ENCODE measurements at places on chromosomes 16 and 17. TPM values are rescaled to one million over a fixed set of nuclear protein-coding genes. Genes with fewer than 3 reads are reported as not detected.

GRCh38 chr16:66928702-66929388 lies 3.5 kb upstream of the RRAD start:
- no peak for DNase-seq
- peaks cover 42% of the 10 kb centered on the region for H3K4me1 ChIP-seq
- H3K4me3 ChIP-seq = no peak overlapping the region
- no peaks in the 10 kb centered on the region for H3K27me3 ChIP-seq

HIC1 gene
- 131 TPM for total RNA-seq

- no peaks in the 10 kb centered on the region for H3K4me1 ChIP-seq
- H3K4me3 ChIP-seq = no peak overlapping the region
- DNase-seq = no peak
- H3K27me3 ChIP-seq = no peaks in the 10 kb centered on the region
Observed at GRCh38 chr17:79203016-79203415, 128.4 kb downstream of the ENGASE start.

- no peak overlapping the region for H3K27ac ChIP-seq
- peaks cover 85% of the 10 kb centered on the region for H3K36me3 ChIP-seq
- DNase-seq = no peak
- H3K4me3 ChIP-seq = no peak overlapping the region
- H3K4me1 ChIP-seq = no peaks in the 10 kb centered on the region
- H3K27me3 ChIP-seq = no peaks in the 10 kb centered on the region
Observed at GRCh38 chr17:44084131-44084538, 13.6 kb downstream of the G6PC3 start.

DNA sequence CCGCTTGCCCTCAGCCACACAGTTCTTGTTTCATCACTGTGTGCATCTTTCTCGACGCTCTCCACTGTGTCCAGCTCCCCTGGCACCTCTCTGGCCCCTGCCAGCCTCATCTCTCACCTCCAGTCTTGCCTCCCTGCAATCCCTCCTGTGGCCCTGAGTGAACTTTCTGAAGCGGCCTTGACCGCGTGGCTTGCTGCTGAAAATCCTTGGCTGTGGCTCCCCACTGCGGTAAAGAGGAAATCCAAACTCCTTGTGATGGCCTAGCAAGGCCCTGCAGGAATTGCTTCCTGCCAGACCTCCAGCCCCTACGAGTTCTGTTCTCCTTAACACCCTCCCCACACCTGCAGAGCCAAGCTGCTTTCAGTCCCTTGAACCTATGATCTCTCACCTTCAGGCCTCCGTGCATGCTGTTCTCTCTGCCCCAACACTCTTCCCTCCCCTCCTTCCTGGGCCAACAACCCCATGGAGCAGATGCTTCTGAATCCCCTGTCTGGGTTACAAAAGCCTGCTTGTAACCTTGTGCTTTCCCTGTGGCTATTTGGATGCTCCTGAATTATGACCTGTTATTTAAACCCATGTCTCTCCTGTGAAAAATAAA lies 33.6 kb upstream of the BRD7 start:
- H3K36me3 ChIP-seq = no peaks in the 10 kb centered on the region
- no peak for DNase-seq
- peaks cover 6% of the 10 kb centered on the region for H3K4me1 ChIP-seq
- no peaks in the 10 kb centered on the region for H3K27me3 ChIP-seq
- H3K4me3 ChIP-seq = no peak overlapping the region

- H3K36me3 ChIP-seq = no peaks in the 10 kb centered on the region
- no peaks in the 10 kb centered on the region for H3K27me3 ChIP-seq
- DNase-seq = no peak
- no peak overlapping the region for H3K4me3 ChIP-seq
- no peak overlapping the region for H3K27ac ChIP-seq
- H3K4me1 ChIP-seq = no peaks in the 10 kb centered on the region
Observed at GRCh38 chr17:29837531-29837930, 92.5 kb downstream of the SSH2 start.

- no peak overlapping the region for H3K27ac ChIP-seq
- H3K36me3 ChIP-seq = no peaks in the 10 kb centered on the region
- no peaks in the 10 kb centered on the region for H3K4me1 ChIP-seq
- H3K27me3 ChIP-seq = no peaks in the 10 kb centered on the region
- no peak for DNase-seq
Observed at GRCh38 chr16:6374821-6375220, 957.8 kb upstream of the RBFOX1 start.

DNA sequence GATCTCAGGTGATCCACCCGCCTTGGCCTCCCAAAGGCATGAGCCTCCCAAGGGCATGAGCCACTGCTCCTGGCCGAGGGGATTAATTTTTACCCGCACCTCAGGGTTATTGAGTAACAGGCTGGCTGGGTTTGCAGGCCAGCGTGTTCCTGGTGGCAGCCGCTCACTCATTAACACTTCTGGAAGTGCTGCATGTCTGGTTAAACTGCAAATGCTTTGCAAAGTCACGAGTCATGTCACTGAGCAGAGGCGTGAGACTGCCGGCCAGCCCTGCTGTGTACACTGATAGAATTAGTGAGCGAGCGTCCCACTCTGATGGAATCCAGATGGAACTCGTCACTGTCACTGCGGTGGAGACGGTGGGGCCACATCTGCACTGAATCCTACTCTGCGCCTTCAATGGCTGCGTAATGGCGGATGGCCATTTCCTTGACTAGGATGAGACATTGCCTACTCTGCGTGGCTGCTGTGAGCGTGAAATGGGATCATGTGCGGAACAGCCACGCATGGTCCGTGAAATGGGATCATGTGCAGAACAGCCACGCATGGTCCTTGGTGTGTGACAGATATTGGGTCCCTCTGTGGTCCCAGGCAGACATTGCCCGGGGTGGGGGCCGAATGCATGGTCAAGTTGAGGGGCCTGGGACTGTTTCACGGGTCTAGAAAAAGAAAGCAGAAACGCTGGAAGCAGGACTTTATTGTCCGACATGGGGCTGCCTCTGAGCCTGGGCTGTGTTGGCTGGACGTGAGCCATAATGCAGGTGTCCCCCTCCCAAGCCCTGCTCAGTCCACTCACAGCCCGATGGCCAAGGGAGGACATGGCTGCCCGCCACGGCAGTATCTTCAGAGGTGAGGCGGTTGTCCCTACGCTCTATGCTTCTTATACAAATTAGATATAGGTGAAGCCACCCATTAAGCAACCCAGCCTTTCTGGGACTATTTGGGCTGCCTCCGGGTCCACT lies 740 bp upstream of the SLC5A10 start:
- H3K4me1 ChIP-seq = no peaks in the 10 kb centered on the region
- H3K4me3 ChIP-seq = no peak overlapping the region
- no peak for DNase-seq
- no peaks in the 10 kb centered on the region for H3K27me3 ChIP-seq

DNA sequence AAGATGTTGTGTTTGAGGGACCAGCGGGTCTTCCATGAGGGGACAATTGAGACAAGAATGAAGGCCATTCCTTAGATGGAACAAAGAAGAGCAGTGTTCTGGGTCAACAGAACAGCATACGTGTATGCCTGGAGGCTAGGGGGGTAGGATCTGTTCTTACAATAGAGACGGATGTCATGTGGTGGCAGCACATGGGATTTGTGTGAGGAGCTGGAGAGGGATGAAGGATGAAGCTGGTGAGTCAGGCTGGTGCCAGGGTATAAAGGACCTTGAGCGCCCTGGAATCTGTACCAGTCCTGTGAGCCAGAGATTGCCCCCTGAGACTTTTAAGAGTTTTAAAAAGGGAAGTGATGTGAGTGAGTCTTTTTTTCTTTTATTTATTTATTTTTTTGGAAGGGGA lies 22.8 kb upstream of the WFDC1 start:
- no peak overlapping the region for H3K27ac ChIP-seq
- DNase-seq = no peak
- H3K36me3 ChIP-seq = no peaks in the 10 kb centered on the region
- no peaks in the 10 kb centered on the region for H3K27me3 ChIP-seq

DNA sequence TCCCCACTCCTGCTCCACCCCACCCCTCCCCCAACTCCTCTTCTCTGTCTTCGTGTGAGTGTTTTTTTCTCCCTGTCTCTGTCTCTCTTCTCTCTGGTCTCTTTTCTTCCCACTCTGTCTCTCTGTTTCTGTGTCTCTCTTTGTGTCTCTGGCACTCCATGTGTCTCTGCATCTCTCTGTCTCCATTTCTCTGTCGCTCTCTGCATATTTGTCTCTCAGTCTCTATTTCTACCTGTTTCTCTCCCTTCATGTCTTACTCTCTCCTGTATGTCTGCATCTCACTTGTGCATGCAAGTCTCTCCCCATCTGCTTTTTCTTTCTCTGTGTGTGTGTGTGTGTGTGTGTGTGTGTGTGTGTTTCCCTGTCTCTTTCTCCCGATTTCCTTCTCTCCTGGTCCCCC lies 68.2 kb downstream of the LYRM1 start:
- DNase-seq = no peak
- H3K4me3 ChIP-seq = no peak overlapping the region
- no peaks in the 10 kb centered on the region for H3K36me3 ChIP-seq
- H3K27ac ChIP-seq = no peak overlapping the region
- no peaks in the 10 kb centered on the region for H3K4me1 ChIP-seq

DNA sequence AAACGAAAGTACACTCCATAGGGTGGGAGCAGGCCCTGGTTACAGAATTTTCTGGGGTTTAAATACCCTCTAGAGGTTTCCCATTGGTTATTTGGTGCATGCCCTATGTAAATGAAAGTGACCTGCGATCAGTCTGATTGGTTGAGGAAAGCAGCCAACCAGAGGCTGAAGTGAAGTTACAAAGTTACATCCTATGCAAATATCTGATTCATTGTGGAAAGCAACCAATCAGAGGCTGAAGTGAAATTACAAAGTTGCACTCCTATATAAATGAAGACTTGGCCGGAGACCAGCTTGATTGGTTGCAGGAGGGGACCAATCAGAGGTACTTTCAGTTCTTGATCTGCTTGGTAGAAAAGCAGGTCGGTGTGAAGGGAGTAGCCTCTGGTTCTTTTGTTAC lies 24.4 kb downstream of the NAA60 start:
- no peaks in the 10 kb centered on the region for H3K27me3 ChIP-seq
- H3K4me1 ChIP-seq = no peaks in the 10 kb centered on the region
- no peak for DNase-seq
- H3K36me3 ChIP-seq = peaks cover 14% of the 10 kb centered on the region

TAC4 gene
- not detected for total RNA-seq

ABCA8 gene
- total RNA-seq = 69.6 TPM

DNA sequence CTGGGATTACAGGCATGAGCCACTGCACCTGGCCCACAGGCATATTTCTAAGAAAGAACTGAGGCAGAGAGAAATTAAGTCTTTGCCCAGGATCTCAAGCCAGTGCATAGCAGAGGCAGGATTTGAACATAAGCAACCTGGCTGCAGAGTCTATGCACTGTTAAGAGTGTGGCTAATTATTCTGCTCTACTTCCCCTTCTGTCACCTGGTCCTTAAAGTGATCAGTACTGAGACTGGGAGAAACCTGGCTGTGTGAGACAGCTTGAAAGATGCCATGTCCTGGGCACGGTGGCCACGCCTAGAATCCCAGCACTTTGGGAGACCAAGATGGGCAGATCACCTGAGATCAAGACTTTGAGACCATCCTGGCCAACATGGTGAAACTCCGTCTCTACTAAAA lies 58.1 kb downstream of the IQCK start:
- H3K4me1 ChIP-seq = no peaks in the 10 kb centered on the region
- H3K4me3 ChIP-seq = no peak overlapping the region
- no peaks in the 10 kb centered on the region for H3K36me3 ChIP-seq
- DNase-seq = no peak
- H3K27me3 ChIP-seq = no peaks in the 10 kb centered on the region

- H3K36me3 ChIP-seq = peaks cover 8% of the 10 kb centered on the region
- H3K27ac ChIP-seq = peak overlapping the region; percentile 89
- DNase-seq = no peak
- no peaks in the 10 kb centered on the region for H3K27me3 ChIP-seq
Observed at GRCh38 chr17:76266244-76266938, 1.2 kb downstream of the UBALD2 start.

DNA sequence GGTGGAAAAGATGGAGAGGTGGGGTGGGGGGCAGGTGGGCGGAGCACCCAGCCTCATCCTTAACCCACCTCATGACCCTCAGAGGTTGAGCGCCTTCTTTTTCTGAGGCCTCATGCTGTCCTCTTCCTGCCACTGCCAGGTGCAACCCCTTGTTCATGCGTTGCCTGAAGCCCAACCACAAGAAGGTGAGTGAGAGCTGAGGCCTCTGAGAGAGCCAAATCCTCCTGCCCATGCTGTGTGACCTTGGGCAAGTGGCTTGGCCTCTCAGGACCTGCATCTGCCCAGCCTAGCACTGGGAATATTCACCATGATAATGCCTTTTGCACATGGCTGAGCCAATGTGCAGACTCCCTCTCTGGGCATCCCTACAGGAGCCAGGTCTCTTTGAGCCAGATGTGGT lies 32.1 kb downstream of the MYO15A start:
- H3K27ac ChIP-seq = no peak overlapping the region
- no peak overlapping the region for H3K4me3 ChIP-seq
- no peaks in the 10 kb centered on the region for H3K27me3 ChIP-seq
- H3K4me1 ChIP-seq = no peaks in the 10 kb centered on the region
- no peaks in the 10 kb centered on the region for H3K36me3 ChIP-seq

DNA sequence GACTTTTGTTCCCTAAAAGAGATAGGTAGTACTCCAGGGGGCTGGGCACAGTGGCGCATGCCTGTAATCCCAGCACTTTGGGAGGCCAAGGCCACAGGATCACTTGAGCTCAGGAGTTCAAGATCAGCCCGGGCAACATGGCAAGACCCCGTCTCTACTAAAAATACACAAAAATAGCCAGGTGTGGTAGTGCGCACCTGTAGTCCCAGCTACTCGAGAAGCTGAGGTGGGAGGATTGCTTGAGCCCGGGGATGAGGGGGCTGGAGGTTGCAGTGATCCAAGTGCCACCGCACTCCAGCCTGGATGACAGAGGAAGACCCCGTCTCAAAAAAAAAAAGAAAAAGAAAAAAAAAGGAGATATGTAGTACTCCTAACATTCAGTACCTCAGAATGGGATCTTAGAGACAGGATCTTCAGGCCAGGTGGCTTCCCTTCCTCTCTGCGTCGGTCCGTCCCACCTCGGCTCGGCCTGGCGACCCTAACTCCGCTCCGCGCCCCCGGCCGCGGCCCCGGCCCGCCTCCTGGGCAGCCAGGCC lies 89.6 kb downstream of the CDC27 start:
- peak overlapping the region; percentile 82 for H3K27ac ChIP-seq
- no peaks in the 10 kb centered on the region for H3K4me1 ChIP-seq
- H3K27me3 ChIP-seq = no peaks in the 10 kb centered on the region

DNA sequence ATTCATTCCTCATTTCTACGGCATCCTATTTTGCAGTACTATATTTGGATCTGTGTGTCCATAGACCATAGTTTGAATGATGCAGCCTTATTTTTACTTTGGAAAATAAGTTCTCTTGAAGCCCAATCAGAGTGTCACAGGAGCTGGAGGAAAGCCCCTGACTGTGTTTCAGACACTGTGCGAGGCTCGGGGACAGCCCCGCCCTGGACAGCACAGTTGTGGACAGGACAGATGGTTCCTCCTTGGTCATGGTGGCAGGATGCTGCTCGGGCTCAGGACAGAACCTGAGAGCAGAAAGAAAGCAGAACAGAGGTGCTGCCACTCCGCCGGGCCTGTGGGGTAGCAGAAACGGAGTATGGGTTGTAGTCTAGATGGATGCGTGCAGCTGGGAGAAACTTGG lies 22.9 kb downstream of the BANP start:
- no peaks in the 10 kb centered on the region for H3K36me3 ChIP-seq
- H3K4me3 ChIP-seq = no peak overlapping the region
- H3K27me3 ChIP-seq = no peaks in the 10 kb centered on the region
- H3K4me1 ChIP-seq = no peaks in the 10 kb centered on the region
